ENCODE measurements at places on chromosomes 4 and X.

DNA sequence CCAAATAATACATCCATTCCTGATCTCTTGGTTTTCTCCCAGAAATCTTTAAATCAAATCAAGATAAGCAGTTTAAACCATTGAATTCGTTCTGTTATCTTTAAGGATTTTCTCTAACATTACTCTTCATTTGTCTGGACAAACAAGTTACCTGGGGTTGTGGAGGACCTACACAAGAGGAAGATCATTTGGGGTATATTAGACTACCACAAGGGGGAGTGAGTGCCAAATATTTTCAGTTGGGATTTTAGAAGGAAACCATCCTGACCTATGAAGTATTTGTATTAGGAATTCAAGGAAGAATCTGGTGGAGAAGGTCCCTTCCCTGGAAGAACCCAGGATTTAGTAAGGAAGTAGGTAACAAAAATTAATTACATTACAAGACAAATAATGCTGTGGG, 12.0 kb upstream of the DCHS2 start:
- DNase-seq, result peak; percentile 2

DNA sequence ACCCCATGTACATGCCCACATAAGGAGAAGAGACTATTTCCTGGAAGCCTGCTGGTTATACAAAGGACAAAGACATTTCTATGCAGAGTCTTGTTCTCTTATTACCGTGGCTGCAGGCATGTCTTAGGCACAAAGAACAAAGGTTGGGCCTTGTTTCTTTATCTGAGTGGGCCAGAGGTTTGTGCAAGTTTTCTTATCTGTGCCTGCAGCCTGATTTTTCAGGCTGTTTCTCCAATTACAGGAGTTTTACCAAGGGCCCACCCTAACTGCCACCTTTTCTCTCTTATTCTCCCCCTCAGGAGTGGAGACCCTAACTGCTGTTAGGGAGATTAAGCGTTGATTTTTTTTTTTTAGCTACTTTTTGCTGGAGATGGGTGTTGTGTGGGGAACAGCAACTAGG, 3.5 kb downstream of the TENT5D start:
- DNase-seq, result no peak

- no peak for DNase-seq
Observed at GRCh38 chrX:88883200-88883599, 136.2 kb downstream of the CPXCR1 start.

GRCh38 chrX:46819136-46819535, 17.7 kb upstream of the RP2 start:
- DNase-seq, result no peak

- DNase-seq, result no peak
Observed at GRCh38 chrX:79159800-79160199, 15.3 kb downstream of the GPR174 start.

- DNase-seq, result no peak
Observed at GRCh38 chr4:59823311-59823710, 1376.8 kb upstream of the ADGRL3 start.

DNA sequence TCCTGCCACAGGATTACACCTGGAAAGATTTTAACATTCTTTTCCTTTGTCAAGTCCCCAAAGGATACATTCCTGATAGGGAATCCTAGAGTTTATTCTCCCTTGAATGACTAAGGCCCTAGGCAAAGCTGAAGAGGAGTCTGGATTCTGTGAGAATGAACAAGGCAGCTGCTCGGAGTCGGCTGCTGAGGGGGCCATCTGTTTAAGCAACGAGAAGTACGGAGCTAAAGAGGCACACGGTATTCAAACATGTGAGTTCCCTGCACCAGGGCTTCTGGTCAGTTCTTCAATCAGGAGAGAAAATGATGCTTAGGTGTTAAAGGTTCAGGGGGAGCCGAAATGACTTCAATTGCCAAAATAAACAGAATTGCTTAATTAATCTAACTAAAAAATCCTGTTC, 97.6 kb downstream of the MGST2 start:
- no peak for DNase-seq

GRCh38 chrX:20393944-20394343, 127.2 kb upstream of the RPS6KA3 start:
- DNase-seq, result no peak

DNA sequence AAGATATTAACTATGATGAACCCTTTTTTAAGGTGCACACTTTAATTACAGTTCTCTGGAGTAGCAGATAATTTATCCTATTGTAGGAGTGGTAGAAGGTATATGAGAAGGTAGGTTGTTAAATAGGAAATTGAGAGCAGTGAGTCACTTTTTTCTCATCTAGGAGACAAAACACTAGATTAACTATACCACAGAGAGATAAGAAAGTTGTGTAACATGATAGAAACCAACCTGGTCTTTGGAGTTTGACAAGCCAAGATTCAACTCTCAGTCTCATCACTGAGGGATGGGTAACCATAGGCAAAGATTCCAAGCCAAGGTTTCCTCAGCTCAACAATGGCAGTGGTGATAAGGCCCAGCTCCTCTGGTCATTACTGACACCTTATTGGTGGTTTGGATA, 104.0 kb downstream of the MAD2L1 start:
- DNase-seq, result no peak

DNA sequence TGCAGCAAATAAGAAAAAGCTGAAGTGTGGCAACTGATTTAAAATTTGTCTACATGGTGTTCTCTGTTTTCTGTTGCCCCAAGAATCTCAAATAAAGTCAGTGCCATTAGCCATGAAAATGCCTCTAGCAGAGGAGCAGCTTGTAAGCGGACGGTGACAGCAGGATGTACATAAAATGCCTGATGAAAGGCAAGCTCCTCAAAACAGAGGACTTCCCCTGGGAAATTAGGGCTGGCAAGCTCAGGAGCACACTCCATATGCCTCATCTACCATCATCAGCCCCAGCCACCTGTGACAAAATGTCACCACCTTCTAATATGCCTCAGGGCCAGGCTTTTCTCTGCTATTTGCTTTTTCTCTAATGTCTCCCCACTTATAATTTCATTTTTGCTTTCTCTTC, 54.5 kb downstream of the ASB9 start:
- DNase-seq, result no peak

- DNase-seq, result no peak
Observed at GRCh38 chrX:24899391-24899790, 116.4 kb downstream of the ARX start.

- DNase-seq, result no peak
Observed at GRCh38 chr4:146654687-146655520, 16.2 kb downstream of the POU4F2 start.

- no peak for DNase-seq
Observed at GRCh38 chrX:42869011-42869410, 91.0 kb upstream of the PPP1R2C start.
